ENCODE measurements at places on chromosomes 12 and 14.
A peak's percentile ranks its signal among the peaks of the same experiment; 100 is the strongest.

GRCh38 chr12:67434671-67435370, 165.7 kb downstream of the CAND1 start:
- no peak for DNase-seq

DNA sequence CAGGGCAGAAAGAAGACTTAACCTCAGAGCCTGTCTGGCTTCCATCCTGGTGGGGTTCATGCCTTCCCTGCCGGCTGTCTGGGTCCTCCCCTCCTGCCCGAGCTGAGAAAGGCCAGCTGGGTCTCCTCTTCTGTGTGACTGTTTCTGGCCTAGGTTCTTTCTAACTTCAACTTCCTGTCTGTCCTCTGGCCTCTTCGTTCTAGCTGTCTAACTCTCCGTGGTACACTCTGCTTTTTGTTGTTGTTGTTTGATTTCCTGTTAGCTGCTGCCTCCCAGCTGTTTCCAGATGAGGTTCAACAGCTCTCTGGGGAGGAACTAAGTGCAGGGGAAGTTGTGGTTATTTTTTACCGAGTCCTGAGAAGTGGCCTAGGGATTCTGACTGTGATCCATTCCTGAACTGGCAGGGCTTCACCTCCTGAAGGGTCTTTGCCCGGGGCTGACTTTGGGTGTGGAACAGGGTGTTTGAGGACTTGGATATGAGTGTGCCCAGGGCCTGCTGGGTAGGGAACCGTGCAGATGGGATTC, 3.2 kb downstream of the MLXIP start:
- no peak for DNase-seq

DNA sequence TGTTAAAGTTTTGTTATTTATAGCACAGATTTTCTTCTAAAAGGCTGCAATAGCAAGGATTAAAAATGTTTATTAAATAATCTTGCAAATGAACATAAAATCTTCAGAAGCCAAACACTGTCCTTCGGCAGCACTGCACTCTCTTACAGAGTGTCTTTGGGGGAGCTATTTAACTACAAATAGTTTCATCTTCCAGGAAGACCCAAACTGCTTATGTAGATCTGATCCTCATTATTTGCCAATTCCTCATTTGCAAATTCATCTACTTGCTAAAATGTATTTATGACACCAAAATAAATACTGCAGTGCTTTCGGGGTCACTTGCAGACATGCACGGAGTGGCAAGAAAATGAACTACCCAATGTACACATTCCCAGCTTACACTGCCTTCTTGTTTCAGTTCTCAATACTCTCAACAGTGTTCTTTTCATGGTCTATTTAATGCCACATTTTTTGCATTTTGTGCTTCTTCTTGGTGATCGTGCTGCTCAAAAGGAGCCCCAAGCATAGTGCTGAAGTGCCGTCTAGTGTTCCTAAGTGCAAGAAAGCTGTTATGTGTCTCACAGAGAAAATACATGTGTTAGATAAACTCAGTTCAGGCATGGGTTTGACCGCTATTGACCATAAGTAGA, 128.1 kb downstream of the PRKD1 start:
- no peak for DNase-seq

DNA sequence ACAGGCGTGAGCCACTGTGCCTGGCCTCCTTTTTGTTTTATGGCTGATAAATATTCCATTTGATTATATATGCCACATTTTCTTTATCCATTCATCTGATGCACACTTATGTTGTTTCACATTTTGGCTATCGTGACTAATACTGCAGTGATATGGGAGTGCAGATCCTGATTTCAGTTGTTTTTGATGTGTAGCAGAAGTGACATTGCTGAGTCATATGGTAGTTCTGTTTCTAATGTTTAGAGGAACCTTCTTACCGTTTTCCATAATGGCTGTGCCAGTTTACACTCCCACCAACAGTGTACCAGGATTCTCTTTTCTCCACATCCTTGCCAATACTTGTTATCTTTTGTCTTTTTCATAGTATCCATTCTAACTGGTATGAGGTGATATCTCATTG, 235.9 kb downstream of the ERC1 start:
- DNase-seq = no peak

GRCh38 chr14:73783107-73783727, 68.4 kb upstream of the PTGR2 start:
- no peak for DNase-seq

DNA sequence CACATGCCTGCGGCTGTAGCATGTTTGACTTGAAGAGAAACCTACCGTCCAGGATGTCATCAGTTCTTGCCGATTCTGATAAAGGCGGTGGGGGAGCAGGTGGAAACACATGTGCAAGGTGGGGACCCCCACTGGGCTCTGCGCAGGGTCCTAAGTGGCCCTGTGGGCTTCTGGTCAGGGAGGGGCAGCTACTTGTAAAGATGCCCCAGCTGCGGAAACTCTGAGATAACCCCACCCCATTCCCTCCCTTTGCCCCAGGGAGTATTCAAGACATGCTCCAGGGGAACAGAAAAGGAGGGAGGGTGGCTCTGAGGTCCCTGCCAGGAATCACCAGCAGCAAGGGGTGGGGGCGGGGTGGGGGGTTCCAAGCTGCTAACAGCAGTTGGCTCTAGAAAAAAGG, 67.6 kb downstream of the PIWIL1 start:
- DNase-seq = no peak

- DNase-seq = no peak
Observed at GRCh38 chr12:119258149-119258548, 76.4 kb upstream of the CCDC60 start.

GRCh38 chr12:132588821-132589669, 21.3 kb downstream of the LRCOL1 start:
- no peak for DNase-seq

GRCh38 chr12:79407671-79408622, 282.8 kb downstream of the PAWR start:
- DNase-seq = peak; percentile 1

- no peak for DNase-seq
Observed at GRCh38 chr12:62252576-62252975, 7.6 kb upstream of the USP15 start.

DNA sequence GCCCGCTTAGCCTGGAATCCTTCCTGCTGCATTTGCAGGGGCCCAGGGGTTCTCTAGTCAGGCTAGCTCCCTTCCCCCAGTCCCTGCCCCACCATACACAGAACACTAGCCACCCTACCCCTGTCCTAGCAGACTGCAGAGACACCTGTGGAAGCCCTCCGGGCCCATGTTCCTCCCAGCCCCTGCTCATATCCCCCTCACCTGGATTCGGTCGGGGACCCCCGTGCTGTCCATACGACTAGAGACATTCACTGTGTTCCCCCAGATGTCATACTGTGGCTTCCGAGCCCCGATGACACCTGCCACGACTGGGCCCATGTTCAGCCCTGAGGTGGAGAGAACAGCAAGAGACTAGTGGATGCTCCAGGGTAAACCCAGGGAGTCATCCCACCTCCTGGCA, 20.2 kb downstream of the ADCY6 start:
- no peak for DNase-seq

DNA sequence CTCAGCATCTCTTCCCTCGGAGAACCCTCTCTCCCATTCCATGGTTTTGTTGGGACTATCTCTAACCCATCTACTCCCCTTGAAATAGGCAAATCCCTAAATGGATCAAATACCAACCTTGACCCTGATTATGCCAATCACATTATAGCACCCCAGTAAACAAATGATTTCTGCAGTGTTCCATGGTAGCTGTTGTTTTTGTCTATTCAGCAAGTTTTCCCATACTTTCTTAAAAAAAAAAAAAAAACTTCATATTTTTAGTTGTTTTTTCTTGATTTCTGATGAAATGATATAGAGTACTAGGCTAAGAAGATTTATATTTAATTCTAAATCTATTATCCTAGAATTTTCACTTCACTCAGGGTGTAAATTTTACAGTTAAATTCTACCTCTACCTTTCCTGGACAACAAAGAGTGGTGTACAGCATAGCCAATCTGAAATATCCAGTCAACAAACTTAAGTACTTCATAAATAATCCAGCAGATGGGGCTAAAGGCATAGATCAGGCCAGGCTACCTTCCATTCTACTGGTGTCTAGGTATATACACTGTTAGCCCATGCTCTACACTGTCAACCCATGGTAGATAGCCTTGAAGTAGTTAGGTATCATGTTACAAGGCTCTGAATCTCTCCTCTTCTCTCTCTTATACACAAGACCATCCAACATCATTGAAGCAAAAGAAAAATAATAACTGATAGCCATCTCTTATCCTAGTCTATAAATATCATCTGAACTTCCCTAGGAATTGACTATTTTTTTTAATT, 82.2 kb downstream of the PLEKHG7 start:
- DNase-seq = no peak

DNA sequence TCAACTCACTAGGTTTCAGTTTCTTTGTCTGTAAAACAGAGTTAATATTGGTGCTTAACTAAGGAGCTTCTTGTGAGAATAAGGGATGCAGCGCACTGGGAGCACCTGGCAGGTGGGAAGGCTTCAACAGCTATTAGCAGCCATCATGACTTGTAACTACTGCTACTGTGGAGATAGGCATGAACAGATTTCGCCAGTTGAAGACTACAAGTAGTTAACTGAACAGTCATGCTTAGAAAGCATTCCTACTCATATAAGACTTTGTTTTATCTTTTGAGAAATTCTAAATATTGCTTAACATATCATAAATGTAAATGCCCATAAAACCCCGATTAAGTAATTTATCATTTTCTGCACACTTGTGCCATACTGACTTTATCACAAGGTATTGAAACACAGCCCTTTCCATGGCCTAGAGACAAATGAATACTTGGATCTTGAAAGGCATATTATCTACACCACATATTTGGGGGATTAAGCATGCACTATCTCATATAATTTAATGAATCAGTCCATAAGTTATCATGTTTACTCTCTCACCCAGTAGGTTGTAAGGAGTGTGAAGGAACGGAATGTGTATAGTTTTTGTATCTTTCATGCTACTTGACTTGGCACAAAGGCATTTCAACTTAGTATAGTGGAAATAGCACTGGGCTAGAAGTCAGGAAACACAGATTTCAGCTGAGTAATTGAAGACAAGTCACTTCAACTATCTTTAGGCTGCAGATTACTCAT, 16.1 kb downstream of the NTN4 start:
- DNase-seq = no peak

- no peak for DNase-seq
Observed at GRCh38 chr12:127656266-127656665, 610.7 kb upstream of the TMEM132C start.

- DNase-seq = no peak
Observed at GRCh38 chr12:29132316-29132715, 16.8 kb upstream of the FAR2 start.

DNA sequence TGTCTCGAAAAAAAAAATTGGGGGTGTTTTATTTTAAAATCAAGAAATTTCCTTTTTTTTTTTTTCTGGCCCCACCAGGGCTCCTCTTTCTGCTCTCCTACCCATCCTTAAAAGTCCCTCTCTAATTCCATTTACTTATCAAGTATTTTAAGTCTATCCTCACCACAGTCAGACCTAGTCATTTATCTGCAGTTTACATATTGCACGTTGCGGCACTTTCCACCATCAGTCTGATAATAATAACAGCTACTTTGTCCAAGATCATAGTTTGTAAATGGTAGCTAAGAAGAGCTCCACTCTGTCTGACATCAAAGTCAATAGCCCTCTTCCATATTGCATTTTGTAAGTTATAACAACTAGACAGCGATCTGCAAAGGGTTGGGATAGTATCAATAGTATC, 23.6 kb upstream of the CAND1 start:
- DNase-seq = no peak

- DNase-seq = no peak
Observed at GRCh38 chr12:117486840-117487659, 125.6 kb upstream of the NOS1 start.

- no peak for DNase-seq
Observed at GRCh38 chr12:9133216-9133916, 17.6 kb upstream of the A2M start.

GRCh38 chr12:26029736-26030022, 71.2 kb downstream of the RASSF8 start:
- DNase-seq = no peak

DNA sequence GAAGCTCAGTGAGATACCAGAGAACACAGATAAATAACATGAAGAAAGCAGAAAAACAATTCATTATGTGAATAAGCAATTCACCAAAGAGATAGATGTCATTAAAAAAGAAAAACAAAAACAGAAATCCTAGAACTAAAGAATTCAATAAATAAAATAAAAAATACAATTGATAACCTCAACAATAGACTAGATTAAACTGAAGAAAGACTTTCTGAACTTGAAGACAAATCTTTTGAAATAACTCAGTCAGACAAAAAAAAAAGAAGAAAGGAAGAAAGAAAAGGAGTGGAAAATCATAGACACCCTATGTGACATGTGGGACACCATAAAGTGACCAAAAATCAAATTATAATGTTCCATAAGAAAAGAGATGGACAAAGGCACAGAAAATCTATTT, 14.0 kb upstream of the SLC38A1 start:
- no peak for DNase-seq

DNA sequence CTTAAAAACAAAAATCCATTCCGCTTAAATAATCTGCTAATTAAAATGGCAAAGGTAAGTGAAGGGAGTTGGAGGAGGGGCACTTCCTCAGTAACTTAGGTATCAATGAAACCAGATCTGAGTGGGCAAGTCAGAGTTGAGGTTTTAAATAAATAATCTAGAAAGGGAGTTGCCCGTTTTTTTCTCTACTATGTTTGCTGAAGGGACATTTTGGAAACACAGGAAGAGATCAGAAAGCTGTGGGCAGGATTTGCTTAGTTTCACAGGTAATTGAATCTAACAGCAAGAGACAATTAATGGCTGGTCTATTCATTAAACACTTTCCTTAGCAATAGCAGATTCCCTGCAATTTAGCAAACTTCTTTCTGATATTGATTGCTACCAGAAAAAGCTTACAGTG, 186.0 kb upstream of the ABCD2 start:
- no peak for DNase-seq

DNA sequence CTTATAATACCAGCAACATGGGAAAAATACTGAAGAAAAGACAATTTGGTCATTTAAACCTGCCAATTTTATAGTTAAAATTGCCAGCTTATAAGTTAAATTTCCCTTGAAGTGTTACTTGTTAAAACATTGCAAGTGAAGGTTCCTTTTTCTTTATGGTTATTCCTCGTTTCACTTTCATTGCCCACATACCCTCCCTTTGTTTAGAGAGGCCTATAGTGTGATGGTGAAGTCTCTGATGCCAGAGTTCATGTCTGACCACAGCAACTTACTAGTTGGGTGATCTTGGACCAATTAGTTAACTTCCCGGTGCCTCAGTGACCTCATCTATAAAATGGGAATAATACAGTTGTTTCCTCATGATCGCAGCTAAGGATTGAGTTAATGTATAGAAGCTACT, 173.5 kb downstream of the ANO6 start:
- DNase-seq = no peak

GRCh38 chr12:57754411-57755193, at the start of gene MARCHF9:
Gene MARCHF9 (plus strand): TSS chr12:57755103. CDS start chr12:57755529, 426 bp downstream.
- no peak for DNase-seq

DNA sequence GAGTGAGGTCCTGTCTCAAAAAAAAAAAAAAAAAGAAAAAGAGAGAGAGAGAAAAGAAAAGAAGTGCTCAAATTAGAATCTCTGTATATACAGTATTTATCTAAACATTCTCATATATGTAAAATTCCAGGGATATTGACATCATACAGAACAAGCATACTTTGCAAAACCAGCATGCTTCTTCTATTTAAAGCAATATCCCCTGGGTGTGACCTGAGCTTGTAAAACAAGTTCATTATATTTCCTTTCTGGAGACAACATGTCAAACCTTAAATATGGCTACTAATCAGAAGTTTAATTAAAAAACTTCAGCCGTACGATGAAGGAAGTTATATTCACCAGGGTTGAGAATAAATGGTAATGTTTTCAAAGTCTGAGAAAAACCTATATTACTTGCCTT, 175.8 kb upstream of the HMGA2 start:
- no peak for DNase-seq
